ENCODE measurements at places on chromosomes 2 and 18.

DNA sequence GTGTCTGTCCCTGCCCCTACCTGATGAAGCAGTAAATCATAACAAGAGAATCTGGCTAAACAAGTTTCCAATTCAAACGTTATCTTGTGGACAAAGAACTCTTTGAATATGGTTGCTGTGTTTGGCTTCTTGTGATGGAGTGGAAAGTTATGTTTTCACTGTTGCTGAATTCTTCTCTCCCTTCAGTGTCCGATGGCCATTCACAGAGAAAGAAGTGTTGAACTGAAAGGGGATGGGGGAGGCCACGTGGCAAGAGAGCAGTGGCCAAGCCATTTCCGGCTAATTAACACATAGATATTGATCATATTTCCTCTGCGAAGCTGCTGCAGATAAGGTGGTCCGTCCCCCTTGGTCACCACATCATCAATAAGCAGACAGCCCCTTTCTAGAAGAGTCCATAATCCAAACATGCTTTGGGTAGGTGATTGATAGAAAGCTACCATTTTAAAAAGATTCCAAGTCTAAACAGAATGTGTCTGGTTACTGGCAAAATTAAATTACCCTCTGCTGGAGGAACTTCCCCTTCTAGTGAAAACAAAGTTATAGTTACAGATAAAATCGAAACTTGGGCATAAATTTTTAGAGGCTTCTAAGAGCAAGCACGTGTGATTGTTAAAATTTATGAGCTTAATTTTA, 36.9 kb upstream of the FZD7 start:
- no peak for DNase-seq

- DNase-seq, result no peak
These were observed 38.7 kb downstream of the SLC4A5 start for GRCh38 chr2:74304332-74305148.

GRCh38 chr2:223217373-223217772, 165.4 kb downstream of the KCNE4 start:
- DNase-seq, result no peak

DNA sequence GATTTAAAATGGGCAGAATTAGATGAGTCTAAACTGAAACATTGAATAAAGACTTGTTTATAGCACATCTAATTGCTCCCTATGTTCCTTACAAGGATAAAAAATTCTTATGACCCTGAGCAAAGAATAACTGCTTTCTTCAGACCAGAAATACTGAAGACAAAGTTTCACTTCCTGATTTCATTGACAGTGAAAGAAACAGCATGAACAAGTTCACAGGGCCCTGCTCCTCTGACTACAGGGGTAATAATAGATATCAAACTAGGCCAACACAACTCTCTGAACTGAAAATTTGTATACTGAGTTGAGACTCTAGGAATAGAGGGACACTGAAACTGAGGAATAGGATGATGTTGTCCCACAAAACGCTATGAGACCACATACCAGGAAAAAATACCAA, 1383.3 kb upstream of the CDH2 start:
- DNase-seq, result no peak

- no peak for DNase-seq
These were observed 119.6 kb downstream of the LCLAT1 start for GRCh38 chr2:30566631-30567030.

DNA sequence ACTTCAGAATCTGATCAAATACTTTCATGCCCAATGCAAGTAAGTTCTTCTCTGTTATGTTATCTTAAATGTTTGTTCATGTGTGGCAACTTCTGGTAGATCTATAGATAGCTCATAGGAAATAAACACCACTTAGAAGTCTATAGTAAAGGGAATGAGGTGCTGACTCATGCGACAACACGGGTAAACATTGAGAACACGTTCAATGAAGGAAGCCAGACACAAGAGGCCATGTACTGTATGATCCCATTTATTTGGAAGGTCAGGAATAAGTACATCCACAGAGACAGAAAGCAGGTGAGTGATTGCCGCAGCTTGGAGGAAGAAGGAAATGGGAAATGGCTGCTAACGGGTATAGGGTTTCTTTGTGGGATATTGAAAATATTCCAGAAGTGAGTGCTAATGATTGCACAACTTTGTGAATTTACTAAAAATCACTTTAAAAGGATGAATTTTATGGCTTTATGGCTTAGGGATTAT, 95.4 kb downstream of the ITGB1BP1 start:
- no peak for DNase-seq

- no peak for DNase-seq
These were observed 83.7 kb downstream of the CERKL start for GRCh38 chr2:181573140-181573736.

DNA sequence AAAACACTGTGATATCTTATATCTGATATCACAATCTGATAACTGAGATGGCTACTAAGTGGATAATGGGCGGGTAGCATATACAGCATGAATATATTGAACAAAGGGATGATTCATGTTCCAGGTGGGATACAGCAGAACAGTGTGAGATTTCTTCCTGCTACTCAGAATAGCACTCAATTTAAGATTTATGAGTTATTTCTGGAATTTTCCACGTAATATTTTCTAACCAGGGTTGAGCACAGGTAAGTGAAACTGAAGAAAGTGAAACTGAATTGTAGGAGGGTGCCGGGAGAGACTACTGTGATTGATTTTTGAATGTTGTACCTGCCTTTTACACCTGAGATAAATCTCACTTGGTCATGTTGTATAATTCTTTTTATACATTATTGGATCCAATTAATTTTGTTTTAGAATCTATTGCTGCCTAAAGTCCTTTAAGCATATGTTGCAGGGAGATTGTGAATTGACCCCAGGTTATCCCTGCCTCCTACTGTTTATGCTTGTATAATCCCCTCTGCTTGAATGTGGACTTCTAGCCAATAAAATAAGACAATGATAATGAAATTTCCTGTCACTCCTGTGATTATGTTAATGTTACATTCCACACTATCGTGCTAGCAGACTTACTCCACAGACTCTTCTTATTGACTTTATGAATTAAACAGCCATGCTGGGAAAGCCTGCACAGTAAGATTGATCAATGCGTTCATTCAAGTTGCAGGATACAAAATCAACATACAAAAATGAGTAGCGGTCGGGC, 67.6 kb upstream of the RBBP8 start:
- no peak for DNase-seq

GRCh38 chr2:39492095-39492590, 55.1 kb upstream of the MAP4K3 start:
- DNase-seq, result no peak

- DNase-seq, result no peak
These were observed 732.2 kb downstream of the NR4A2 start for GRCh38 chr2:155600296-155600695.

- DNase-seq, result no peak
These were observed 2.9 kb upstream of the MEIS1 start for GRCh38 chr2:66431846-66432587.

GRCh38 chr2:22134421-22134820, 1010.7 kb downstream of the TDRD15 start:
- DNase-seq, result no peak

GRCh38 chr2:8234253-8234652, 447.6 kb upstream of the ID2 start:
- DNase-seq, result no peak

- no peak for DNase-seq
These were observed 35.0 kb downstream of the NEDD4L start for GRCh38 chr18:58078889-58079573.

- no peak for DNase-seq
These were observed 3.4 kb upstream of the TMEM182 start for GRCh38 chr2:102758439-102758838.

GRCh38 chr2:190961918-190962487, 52.0 kb downstream of the STAT1 start:
- no peak for DNase-seq

- DNase-seq, result no peak
These were observed 55.3 kb upstream of the B3GNT2 start for GRCh38 chr2:62140426-62141141.

DNA sequence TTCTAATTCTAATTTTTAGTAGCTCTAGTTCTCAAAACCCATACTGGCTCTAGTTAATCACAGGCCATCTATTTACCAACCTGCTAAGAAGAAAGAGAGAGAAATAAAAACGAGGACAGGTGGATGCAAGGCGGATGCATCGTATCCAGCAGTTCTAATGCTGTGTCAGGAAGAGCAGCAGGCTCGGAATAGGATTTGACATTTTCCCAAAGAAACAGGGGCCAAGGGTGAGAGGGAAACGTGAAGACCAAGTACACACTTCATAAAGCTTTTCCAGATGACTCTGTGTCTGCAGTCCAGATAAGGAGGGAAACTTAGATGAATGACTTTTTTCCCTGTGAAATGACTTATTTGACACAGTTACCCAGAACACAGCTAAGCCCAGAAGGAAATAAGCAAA, 117.5 kb downstream of the ESCO1 start:
- DNase-seq, result no peak

DNA sequence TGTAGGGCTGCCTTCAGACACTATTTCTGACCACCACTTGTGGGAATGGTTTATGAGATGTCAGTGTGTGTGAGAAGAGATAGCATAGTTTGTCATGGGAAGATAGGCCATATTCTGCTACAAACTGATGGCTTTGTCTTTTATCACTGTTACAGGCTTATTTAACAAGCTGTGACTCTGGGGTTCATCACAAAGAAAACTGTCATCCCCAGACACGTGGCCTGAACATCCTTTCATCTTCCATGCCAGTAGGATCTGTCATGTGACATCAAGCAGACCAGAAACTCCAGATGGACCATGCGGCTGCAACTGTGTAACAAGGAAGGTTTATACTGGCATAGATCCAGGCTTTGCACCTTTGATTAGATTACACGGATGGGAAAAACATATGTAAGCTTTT, 128.6 kb upstream of the KCNH7 start:
- no peak for DNase-seq

DNA sequence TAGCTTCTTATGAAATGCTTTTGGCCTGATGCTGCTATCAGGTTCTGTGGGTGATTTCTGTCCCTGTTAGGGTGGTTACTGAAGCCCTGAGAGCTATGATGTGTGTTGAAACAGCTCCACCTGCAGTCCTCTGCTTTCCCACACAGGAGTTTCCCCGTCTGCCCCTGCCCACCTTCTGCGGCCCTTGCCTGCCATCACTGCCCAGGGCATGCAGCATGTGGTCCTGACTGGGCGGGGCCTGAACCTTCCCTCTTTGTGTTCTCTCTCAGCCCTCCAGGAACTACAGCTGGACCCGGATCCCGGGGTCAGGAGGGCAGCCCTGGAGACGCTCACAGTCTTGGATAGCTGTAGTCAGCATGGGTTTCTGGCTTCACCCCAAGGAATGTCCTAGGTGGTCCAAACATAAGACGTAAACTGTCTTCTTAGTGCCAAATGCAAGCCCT, 21.4 kb downstream of the HJURP start:
- DNase-seq, result no peak

GRCh38 chr2:196248467-196249094, 77.2 kb upstream of the STK17B start:
- no peak for DNase-seq

DNA sequence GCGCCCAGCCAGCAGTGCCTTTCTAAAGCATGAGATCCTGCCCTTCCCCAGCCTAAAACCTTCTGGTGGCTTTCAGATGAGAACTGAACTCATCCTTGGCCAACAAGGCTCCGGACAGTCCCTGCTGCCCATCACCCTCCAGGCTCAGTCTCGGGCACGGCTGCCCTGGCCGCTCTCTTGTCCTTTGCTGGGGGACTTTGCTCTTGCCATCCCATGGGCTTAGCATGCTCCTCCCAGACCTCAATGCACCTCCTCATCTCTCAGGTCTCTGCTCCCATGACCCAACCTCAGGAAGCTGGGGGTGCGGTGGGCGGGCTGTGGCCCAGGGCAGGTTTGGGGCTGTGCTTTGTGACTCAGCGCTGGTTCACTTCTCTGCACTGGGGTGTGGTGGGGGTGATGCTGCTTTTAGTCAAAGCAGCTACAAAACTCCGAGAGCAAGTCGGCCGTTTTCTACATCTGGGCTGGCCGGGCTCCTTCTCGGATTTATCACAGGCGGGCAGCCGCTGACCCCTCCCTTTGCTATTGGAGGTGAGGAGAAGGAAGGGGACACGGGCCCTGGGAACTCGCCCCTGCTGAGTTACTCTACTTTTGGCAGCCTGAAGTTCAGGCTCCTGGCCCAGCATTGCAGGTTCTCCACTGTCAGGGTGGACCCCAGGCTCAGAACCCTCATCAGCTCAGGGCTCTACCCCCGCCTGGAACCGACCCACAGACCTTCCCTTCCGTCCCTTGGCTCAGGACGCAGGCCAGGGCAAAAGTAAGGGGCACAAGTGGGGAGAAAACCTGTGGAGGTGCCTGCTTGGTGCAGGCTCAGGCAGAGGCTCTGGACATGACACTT, 90.6 kb upstream of the TAF1B start:
- peak; percentile 71 for DNase-seq

- no peak for DNase-seq
These were observed 127.1 kb downstream of the SOCS6 start for GRCh38 chr18:70415823-70416488.

DNA sequence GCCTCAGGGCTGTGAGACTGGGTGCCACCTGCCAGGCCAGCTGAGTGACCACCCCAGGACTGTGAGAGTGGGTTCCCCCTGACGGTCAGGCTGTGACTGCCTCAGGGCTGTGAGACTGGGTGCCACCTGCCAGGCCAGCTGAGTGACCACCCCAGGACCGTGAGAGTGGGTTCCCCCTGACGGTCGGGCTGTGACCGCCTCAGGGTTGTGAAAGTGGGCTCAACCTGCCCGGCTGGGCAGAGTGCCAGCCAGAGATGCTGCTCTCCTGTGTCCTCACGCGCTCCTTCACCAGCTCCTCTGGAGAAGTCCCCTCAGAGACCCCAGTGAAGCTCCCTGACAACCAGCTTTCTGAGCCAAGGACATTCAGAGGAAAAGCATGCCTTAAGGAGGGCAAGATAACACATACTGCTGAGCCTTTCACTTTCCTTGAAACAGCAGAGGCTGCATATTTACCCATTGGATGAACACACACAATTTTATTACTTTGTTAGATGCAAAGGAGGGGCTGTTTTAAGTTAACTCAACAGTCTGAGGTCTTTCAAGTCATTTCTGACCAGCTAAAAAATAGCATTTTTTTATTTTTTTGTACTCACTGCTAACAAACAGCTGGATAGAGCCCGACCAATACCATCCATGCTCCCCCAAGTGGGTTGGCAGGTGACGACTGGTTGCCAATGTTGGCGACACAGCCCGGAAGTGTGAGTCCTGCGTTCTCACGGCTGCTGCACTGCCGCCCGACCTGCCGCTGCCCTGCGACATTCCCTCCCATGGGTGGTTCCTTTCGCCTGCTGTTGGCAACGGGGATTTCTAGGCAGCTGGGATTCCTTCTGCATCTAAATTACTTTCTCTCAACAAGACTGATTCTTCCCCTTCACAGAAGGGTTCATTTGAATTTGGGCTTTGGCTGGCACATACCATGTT, 70.7 kb downstream of the NDUFA10 start:
- no peak for DNase-seq

- no peak for DNase-seq
These were observed 62.8 kb downstream of the DTNA start for GRCh38 chr18:34772887-34773286.

GRCh38 chr18:79730804-79731203, 51.2 kb downstream of the CTDP1 start:
- DNase-seq, result no peak
